ENCODE measurements at places on chromosomes 12 and 14.

DNA sequence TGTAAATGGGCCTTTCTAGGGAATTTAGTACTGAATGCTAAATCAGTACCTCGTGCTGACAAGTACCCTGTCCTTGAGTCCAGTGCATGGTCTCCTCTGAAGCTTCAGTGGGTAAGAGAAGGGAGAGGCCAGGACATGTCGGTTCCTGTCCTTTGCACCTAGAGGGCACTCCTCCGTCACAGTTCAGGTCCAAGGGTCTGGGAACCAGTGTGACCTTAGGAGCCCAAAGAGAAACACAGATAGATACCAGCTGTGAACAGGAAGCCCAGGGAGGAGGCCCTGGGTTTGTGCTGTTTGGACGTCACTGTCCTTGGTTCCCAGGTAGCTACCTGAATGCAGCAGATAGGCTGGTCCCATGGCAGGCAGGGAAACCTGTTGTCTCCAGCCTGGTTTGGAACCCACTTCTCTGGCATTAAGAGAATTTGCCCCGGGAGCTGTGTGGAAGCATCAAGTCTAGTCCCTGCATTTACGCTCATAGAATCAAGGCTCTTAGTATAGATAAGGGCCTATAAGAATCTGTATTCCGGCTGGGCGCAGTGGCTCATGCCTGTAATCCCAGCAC is 3.9 kb upstream of the FGF23 start:
- peak; percentile 58 for DNase-seq

GRCh38 chr14:82341261-82341810 is 807.7 kb upstream of the SEL1L start:
- DNase-seq = no peak

- no peak for DNase-seq
These were observed 257.3 kb upstream of the PLEKHG7 start for GRCh38 chr12:92445253-92446082.

- DNase-seq = no peak
These were observed 29.5 kb upstream of the EML1 start for GRCh38 chr14:99763527-99764221.

DNA sequence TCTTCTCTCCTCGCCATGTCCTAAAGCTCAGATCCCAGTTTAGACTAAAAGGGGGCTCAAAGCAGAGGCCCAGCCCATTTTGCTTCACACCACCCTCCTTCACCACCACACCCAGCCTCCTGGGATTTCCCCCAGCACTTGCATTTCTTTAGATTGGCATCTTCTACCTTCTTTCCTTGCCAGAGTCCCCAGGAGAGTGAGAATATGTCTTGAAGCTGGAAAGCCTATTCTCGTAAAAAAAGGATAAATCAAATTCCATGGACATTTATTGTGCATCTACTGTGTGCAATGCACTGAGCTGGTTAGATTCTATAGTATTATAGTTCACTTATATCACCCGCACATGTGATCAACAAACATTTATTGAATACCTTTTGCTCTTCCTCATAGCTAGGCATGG is 10.2 kb downstream of the FBXW8 start:
- no peak for DNase-seq

- DNase-seq = no peak
These were observed 60.0 kb downstream of the CAPS2 start for GRCh38 chr12:75270157-75270556.

Data from vagina (tissue), 2 donors.